GDM1 (cell line): ENCODE measurements at places on chromosomes 1 and 21.

DNA sequence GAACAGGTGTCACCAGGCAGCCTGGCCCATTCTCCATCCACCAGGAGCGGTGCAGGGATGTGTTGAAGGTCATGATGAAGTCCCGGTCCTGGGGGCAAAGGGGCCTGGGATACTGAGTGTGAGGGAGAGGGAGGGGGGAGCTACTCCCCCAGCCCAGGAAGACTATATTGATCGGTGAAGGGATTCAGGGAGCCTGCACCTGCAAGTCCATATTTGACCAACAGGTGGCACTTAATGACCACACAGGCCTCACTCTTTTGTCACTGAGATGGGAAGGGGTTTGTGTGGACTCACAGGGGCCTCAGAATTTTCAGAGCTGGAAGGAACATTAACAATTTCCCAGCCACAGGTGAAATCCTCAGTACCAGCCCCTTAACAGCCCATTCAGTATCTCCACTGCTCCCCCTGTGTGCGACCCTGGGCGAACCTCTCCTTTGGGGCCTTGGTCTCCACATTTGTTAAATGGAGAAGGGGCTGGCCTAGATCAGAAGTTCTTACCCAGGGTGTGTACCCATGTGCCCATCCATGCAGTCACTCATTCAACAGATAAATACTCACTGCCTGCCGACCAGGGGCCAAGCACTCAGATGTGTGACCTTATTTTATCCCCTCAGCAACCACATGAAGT is 55.6 kb downstream of the NKAIN1 start:
- peak; percentile 3 for DNase-seq

- no peak for DNase-seq
Observed at GRCh38 chr1:53163291-53163768, 20.9 kb upstream of the SLC1A7 start.

GRCh38 chr1:24103879-24104278 is 8.1 kb downstream of the MYOM3 start:
- no peak for DNase-seq

GRCh38 chr1:61620536-61620935 is 104.4 kb downstream of the TM2D1 start:
- no peak for DNase-seq

DNA sequence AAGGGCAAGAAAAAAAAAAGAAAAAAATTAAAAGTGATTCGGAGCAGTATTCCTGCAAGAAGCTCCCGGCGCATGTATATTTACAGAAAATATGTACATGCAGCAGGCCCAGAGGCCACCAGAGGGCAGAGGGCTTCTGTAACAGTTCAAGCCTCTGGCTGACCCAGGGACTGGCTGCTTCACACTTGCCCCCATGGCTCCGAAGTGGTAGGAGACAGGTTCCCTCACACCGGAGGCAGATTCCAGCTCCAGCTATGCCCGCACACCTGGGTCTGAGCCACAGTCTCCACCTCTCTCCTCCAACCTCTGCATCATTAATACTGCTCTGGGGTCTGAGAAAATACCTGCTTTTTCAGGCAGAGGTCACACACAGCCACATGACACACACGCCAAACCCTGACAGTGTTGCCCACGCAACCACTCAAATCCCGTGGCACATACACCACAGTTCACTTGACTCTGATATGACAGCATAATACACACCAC is 2.2 kb upstream of the ARHGAP30 start:
- peak; percentile 62 for DNase-seq

DNA sequence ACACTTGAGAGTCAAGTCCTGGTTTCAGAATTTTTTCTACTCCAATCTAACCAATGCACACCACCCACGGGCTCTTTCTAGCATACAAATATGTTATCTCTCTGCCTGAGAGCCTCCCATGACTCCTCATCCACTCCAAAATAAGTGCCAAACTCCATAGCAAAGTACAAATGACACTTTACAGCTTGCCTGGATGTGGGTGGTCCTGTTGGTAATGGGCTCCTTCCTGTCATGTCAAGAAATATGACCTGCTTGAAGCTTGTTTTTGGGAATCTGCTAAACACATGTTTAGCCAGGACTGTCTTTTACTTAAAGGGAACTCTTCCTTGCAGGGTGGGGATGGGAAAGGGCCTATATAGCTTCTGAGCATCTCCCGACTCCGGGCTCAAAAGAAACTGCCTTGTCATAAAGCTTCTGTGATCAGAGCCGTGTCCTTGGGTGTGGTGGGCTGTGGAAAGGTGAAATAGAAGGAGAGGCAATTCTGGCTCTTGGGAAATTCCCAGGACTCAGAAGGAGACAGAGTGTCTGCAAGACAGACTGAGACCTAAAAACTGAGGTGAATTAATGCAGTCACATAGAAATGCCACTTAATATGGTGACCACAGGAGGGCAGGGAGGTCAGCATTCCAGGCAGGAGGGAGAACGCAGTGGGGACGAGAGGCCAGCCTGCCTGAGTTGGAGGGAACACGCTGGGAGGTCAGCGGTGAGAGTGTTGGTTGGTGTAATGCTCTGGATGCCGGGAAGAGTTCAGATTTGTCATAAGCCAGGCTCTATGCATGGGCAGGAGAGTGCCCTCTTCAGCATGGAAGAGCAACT is 6.1 kb upstream of the IGFN1 start:
- no peak for DNase-seq

DNA sequence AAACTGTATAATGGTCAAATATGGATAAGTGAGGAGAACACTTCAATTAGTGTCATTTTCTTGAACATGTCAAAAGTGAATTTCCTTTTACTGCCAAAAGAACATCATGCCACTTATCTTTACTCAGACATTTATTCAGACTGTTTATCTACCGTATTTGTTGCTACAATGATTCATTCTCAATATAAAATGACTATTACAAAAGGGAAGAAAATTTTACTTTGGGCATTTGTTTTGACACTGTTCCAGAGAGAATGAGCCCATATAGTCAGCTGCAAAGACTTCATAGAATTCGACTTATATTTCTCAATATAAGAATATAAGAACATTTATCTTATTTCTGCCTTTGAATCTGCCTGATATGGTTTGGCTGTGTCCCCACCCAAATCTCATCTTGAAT is 1699.1 kb downstream of the BRINP3 start:
- no peak for DNase-seq

DNA sequence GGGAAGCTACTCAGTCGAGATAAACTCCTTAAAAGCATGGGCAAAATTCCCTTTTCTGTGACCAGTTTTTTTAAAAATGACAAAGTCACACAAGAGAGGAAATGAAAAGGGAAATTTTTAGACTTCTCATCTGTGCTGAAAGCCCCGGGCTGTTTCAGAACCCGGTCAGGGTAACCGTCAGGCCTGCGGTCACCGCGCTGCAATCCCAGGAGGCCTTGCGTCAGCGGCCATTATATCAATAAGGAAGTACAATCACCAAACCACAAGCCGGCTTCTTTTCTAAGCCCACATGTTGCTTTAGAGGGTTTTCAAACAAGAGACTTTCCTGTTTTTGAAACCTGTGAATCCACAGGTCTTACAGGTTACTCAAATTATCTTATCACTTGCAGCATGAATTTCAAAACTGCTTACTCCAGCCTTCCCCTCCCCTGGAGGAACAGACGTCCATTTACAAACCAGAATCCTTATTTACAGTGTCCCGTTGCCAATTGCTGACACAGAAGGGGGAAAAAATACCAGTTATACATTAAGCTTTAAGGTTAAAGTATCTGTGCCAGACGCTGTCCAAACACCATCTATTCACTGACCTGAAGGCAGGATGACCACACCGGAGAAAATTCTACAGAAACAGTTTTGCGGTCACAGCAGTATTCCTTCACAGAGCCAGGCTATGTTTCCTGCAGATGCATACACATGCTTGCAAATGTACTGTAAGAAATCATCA is 165.3 kb downstream of the TOMM20 start:
- peak; percentile 94 for DNase-seq

GRCh38 chr1:160606611-160607010 is 27.3 kb upstream of the CD84 start:
- no peak for DNase-seq

- no peak for DNase-seq
Observed at GRCh38 chr1:94739521-94740061, 80.6 kb upstream of the SLC44A3 start.

- DNase-seq = no peak
Observed at GRCh38 chr1:17523321-17524041, 16.0 kb upstream of the ARHGEF10L start.

DNA sequence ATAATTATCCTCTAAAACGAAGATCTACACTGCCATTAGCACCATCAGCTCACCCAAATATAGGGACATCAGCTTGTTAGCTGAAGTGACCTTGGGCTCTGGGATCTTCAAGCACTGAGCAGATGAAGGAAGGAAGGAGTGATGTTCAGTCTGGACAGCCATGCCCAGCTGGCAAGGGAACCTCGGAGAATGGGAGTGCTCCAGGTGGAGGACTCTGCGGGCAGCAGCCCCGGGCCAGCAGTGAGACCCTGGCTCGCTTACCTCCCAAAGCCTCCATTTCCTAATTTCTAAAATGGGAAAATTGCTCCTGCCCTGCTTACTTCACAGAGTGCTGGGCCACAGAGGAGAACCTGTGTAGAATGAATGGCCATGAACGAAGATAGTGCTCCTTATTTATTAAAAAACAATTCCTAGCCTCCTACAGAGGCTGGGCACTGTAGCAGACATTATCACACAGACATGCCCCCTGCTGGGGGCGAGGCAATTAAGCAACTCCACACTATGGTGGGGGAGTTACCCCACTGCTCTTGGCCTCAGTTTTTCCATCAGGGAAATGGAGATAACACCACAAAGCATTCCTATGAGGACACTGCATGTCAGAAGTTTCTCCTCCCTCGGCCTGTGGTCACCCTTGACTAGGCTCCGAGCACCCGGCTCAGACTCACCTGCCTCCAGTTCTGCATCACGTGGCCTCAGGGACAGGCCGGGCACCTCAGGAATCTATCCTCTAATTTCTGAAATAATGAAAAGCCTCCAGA is 117.6 kb downstream of the KCNN3 start:
- no peak for DNase-seq

- DNase-seq = peak; percentile 1
Observed at GRCh38 chr1:26862781-26863684, at the start of gene SFN. Gene SFN (plus strand): TSS chr1:26863149. CDS start chr1:26863213, 64 bp downstream.

DNA sequence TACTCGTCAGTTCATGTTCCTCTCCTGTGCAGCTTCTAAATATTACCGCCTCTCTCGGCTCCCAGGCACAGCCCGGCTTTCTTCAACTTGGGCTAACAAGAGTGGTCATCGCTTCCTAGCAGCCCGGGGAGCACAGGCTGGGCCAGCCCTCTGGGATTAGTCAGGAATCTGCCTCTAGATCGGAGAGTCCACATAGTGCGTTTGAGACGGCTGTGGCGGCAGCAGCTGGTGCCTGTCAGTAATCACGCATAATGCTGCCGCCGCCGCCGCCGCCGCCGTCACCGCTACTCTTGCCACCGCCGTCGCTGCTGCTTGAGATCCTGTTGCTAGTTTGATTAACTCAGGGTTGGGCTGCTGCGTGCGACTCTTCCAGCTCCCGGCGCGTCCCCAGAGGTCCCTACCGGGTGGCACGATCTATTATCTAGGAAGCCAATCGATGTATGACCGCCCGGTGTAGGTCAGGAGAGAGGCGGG is at the start of gene RXRG:
TSS of gene RXRG (minus strand) at position 230 of the 474 bp plus-strand sequence. CDS start 233 bp downstream, outside the sequence.
- DNase-seq = no peak

DNA sequence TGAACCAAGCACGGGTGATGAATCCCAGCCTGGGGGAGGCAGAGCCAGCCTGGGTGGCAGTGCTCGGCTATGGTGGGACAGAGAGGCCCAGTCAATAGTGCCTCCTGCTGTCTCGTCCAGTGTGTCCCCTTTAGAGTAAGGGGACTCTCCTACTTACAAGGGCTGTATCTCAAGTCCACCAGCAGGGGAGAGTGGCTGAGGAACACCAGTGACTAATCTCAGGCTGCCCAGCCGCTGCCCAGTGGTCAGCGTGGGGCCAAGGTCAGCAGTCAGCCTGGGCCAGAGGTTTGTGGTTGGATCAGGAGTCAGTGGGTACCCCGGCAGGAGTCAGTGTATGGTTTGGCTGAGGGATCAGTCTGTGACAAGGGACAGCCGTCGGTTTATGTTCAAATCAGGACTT is 109.2 kb upstream of the RUNX3 start:
- DNase-seq = no peak

DNA sequence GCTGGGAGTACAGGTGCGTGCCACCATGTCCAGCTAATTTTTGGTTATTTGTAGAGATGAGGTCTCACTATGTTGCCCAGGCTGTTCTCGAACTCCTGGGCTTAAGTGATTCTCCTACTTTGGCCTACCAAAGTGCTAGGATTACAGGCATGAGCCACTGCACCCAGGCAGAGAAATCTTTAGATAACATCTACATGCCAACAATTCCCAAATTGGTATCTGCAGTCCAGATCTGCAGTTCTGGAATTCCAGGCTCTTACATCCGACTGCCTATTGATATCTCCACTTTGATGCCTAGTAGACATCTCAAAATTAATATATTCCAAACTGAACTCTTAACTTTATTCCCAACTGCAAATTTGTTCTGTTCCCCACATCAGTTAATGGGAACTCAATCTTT is 23.3 kb downstream of the INAVA start:
- DNase-seq = no peak

DNA sequence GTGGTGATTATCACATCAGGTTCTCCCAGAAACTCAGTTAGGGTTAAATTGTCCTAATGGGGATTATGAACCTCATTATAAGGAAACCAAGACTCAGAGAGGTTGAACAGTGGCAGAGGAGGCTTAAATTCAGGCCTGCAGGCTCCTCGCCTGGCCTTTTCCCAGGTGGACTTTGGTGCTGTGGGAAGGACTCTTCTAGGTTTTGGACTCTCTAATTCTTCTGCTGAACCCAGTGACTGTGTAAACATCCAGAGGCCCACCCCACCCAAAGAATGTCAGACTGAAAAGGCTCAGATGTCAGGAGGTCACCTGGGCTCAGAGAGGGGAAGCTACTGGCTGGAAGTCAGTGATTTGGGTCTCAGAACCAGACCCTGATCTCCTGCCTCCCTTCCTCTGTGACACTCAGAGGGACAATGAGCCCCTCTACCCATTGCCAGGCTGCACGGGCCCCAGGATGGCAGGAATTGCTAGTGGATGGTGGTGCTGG is 2.5 kb downstream of the ZNF362 start:
- DNase-seq = no peak

GRCh38 chr1:182406012-182406411 is 5.5 kb upstream of the TEDDM1 start:
- DNase-seq = no peak

DNA sequence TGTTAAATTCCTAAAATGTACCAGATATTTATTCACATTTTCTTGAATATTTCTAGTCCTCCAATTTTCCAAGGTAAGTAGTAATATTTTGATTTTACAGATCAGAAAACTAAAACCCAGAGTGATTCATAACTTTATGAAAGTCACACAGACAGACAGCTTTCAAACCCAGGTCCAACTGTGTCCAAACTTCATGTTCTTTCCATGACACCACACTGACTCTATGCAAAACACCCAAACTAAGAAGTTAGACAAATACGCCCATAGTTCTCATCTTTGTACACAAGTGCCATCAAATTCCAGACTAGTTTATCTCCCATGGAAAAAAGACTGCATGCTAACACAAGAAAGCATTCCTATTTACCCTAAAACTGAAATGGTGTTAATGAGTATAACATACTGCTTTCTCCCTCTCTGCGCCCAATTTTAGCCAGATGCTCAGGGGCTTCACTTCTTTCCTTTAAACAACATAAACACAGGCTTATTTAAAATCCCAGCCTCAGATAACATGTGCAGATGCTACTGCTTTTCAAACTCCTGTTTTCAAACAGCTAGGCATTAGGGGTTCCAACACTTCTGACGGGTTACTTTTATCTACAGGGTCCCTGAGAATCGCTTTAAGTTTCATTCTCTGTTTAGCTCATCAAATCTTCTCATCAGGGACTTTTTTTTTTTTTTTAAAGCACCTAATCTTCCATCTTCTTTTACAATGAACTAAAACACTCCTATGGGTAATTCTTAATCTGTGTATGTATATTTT is 44.6 kb downstream of the WASF2 start:
- DNase-seq = no peak

- no peak for DNase-seq
Observed at GRCh38 chr1:62381831-62382657, 54.8 kb upstream of the USP1 start.
